NCI-H2171 treated with DMSO at 0.1 percent for 48 hours (cell line): ENCODE measurements at places on chromosomes 7 and 10.
A peak's percentile ranks its signal among the peaks of the same experiment; 100 is the strongest.

GRCh38 chr7:128059143-128059988 is 28.1 kb upstream of the LRRC4 start:
- no peak for DNase-seq

DNA sequence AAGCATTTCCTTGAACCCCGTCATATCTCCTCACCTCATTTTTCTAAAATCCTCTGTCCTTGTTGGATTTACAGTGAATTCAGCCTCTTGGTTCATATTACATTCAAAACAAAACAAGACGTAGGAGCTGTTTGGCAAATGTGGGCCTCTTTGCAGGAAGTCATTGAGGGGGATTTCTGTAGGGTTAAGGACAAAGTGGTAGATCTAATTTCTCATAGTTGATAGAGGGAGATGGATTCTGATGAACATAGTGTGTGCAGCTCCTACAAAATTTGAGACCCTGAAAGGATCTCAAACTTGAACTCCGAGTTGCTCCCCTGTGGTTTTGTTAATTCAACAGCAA is 682 bp downstream of the TBXAS1 start:
- DNase-seq: no peak

- DNase-seq: no peak
These were observed 96.0 kb downstream of the EEPD1 start for GRCh38 chr7:36249091-36249490.

- DNase-seq: no peak
These were observed 599.0 kb downstream of the SORCS1 start for GRCh38 chr10:106565546-106565945.

GRCh38 chr7:150946421-150947240 is 31.5 kb downstream of the KCNH2 start:
- no peak for DNase-seq

DNA sequence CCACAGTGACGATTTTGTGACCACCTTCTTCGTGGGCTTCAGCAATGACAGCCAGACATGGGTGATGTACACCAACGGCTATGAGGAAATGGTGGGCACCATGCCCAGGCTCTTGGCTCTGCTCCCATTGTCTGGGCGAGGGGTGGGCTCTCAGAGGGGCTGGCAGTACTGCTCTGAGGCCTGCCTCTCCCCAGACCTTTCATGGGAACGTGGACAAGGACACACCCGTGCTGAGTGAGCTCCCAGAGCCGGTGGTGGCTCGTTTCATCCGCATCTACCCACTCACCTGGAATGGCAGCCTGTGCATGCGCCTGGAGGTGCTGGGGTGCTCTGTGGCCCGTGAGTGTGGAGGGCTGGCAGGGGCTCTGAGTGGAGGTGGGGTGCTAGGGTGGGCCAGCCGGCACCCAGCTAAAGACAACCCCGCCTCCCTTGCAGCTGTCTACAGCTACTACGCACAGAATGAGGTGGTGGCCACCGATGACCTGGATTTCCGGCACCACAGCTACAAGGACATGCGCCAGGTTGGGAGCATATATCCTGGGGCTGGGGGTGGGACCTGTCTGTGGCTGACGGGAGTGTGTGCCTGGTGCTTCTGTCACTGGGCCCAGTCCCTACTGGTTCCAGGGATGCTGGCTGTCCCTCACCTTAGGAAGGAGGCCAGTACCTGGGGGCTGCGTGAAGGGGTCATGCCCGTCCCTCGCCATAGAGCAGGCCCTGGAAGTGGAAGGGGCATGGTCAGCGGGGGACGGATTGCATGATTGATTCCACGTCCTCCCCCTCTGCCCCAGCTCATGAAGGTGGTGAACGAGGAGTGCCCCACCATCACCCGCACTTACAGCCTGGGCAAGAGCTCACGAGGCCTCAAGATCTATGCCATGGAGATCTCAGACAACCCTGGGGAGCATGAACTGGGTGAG is 6.8 kb downstream of the AEBP1 start:
- no peak for DNase-seq

DNA sequence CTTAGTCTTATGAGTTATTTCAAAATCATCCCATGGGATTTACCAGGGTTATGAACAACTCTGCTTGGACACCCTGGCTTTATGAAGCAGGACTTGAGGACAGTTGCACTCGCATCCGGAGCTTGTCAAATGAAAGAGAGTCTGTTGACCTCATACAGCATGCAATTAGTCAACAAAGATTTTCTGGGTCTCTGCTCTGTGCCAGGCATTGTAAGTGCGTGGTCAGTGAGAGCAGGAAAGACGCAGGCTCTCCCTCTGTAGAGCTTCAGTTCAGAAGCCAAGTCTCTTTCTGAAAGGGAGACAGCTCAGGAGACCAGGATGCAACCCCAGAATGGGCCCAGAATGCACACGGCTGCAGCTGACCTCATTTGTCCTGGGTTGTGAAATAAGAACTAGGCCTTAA is 45.5 kb upstream of the DMBT1 start:
- DNase-seq: no peak

- no peak for DNase-seq
These were observed 10.9 kb upstream of the SP8 start for GRCh38 chr7:20797462-20798080.

DNA sequence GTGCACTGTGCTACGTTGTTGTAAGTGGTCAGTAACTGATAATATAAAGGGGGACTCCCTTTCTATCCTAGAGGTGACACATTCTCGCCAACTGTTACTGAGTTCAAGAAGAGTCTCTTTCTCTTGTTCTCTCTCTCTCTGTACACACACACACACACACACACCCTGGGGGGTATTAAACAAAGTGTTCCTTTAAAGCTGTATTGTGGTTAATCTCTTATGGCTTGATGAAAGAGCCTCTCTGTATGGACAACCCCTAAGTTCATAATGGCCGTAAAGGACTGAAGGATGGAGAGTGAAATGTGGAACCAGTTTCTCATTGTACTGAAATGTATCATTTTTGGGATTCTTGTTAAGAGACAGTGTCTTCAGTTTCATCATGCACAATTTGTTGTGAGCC is 145.2 kb upstream of the BMPER start:
- no peak for DNase-seq

GRCh38 chr7:29017713-29018112 is 59.6 kb upstream of the TRIL start:
- DNase-seq: peak; percentile 75
